CD4-positive, CD25-positive, alpha-beta regulatory T cell (primary cell): ENCODE measurements at places on chromosomes 16 and 17. TPM values are rescaled to one million over a fixed set of nuclear protein-coding genes. Genes with fewer than 3 reads are reported as not detected.

The MT1X gene
- 157 TPM for polyA plus RNA-seq

The HSF4 gene
- polyA plus RNA-seq: not detected

The OR3A3 gene
- polyA plus RNA-seq: not detected

The GPS1 gene
- polyA plus RNA-seq: 170 TPM

The PRAC1 gene
- not detected for polyA plus RNA-seq

The LLGL2 gene
- polyA plus RNA-seq: 16.1 TPM

The KRT27 gene
- not detected for polyA plus RNA-seq

The BIRC5 gene
- 8.4 TPM for polyA plus RNA-seq

The ICAM2 gene
- polyA plus RNA-seq: 557 TPM

The CCL7 gene
- not detected for polyA plus RNA-seq
